Umbilical cord (tissue), 2 donors: ENCODE measurements at places on chromosomes 1 and 21. TPM values are rescaled to one million over a fixed set of nuclear protein-coding genes. Genes with fewer than 3 reads are reported as not detected.

DNA sequence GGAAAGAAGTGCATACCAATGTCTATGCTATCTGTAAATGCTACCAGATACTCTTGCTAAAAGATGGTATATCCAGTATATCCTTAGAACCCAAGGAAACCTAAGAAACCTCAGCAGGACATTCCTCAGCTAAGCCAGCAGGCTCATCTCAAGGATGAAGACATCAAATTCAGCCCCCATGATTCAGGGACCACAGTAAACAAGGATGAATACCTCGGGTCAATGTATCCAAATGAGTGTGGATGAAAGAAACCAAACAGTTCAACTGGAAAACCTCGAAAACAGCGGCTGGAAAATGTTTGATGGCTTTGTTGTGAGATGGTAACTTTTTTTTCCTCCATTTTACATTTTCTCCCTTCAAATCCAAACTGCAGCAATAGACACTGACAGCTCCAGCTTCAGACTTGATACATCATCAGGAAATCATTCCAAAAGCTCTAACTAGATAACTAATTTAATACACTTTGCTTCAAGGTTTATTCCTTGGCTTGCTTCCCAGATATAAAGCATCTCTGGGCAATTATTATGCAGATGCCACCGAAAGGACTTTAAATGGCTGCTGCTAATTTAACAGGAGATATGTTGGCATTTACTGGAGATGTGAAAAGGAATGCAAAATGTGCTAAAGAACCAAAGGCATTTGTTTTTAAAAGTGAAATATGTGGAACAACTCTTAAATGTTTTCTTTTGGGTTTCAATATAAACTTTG is 73.6 kb downstream of the SMYD2 start:
- peak; percentile 79 for DNase-seq

DNA sequence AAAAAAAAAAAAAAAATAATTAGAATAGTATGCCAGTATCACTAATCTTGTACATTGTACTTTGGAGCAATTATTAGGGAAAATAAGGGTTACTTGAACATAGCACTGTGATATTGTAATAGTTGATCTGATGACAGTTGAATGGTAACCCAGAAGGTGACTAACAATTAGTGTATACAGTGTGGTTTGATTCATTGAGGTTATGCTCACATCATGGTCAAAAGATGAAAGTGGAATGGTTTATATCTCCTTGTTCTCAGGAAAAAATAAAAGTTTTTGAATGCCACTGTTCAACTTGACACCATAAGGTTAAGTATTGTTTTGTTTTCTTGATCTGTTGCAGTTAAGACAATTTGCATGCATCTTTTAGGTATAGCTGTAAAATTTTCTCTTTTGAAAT is 87.0 kb downstream of the GPR52 start:
- no peak for DNase-seq

GRCh38 chr1:215530401-215530984 is 36.6 kb upstream of the KCTD3 start:
- DNase-seq = no peak

Gene AGBL4
- total RNA-seq = 3.1 TPM

Gene DENND2D
- 13.2 TPM for total RNA-seq

Gene ATXN7L2
- 0.24 TPM for total RNA-seq

DNA sequence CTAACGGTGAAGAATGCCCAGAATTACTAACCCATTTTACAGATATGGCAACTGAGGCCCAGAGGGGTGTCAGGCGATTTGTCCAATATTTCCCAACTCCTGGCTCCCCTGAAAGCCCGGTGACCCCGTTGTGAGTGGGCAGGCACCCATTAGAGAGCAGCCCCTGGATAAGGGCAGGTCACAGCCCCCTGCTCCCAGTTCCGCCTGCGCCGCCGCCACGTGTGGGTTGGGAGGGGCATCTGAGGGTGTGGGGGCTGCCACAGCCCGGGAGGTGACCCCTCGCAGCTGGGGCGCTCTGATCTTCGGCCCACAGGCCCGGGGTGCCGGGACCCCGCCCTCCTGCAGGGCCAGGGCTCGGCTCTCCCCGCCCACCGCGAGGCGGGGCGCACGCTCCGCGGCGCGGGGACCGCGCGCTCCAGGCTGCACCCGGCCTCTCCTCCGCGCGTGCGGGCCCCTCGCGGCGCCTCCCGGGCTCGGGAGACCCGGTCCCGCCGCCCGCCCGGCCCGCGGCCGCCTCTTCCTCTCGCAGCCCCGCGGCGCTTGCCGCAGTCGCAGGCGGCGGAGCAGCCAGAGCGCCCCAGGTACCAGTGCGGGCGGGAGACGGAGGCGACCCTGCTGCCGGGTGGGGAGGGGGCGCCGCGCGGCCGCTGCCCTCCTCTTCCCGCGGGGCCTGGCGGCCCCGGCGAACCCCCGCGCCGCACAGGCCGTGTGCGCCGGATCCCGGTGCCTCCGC is at the start of gene HTR6:
Gene HTR6, plus strand, starts transcription at position 423 of the 733 bp plus-strand sequence. CDS start 879 bp downstream, outside the sequence.
- DNase-seq = no peak

Gene CD1E
- total RNA-seq = 0.72 TPM

Gene CYP4Z1
- total RNA-seq = not detected

GRCh38 chr1:963301-963651 is 2.9 kb downstream of the KLHL17 start:
- DNase-seq = no peak

- no peak for DNase-seq
These were observed 53.8 kb upstream of the PPP2R5A start for GRCh38 chr1:212231372-212231771.

Gene OR10J1
- 6.7 TPM for total RNA-seq

Gene ARHGEF16
- total RNA-seq = not detected

DNA sequence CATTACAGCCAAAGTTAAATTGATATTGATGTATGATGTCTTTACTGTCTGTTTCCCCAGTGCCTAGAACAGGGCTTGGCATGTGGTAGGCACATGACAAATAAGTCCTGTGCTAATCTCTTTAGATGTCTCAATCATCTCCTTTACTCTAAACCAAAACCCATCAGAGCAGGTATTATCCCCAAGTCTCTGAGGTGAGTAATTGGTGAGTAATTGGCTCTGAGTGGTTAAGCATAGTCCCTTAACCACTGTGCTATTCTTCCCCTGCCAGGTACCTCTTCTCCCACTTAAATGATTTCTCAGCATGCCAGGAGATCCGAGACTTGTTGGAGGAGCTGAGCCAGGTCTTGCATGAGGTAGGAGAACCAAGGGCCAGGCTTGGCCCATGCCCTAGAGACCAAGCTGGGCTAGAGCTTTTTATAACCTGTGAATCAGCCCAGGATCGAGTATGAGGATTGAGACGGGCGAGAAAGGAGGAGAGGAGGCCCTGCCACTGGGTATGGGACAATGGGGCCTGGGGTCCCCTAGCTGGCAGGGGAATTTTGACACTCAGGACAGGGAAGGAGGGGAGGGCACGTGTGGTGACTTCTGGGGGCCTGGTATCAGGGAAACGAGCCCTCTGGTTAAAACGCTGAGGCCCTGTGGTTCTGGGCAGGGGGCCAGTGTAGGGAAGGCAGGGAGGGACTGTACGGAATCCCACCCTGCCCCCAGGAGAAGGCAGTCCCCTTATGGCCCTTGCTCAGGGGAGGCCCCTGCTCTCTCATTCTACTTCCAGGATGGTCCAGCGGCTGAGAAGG is 4.5 kb downstream of the CNKSR1 start:
- no peak for DNase-seq

- DNase-seq = no peak
These were observed 424.1 kb downstream of the CAMTA1 start for GRCh38 chr1:7209336-7209735.

Gene TEDDM1
- total RNA-seq = 4.6 TPM

DNA sequence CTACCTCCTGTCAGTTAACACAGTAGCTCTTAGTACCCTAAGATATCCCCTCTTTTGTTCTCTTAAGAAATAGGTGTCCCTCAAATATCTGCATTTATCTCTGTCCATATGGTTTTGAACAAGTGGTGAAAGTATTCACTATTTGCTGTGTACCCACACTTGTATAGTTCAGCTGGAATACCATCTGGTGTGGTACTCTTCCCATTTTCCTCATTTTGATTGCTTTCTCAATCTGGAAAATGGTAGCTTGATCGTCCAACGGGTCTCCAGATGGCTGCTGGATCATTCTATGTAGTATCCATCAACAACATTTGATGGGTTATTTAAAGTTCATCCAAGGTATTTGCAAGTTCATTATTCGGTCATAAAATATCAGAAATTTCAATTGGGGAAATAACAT is 100.3 kb upstream of the DPYD start:
- no peak for DNase-seq

DNA sequence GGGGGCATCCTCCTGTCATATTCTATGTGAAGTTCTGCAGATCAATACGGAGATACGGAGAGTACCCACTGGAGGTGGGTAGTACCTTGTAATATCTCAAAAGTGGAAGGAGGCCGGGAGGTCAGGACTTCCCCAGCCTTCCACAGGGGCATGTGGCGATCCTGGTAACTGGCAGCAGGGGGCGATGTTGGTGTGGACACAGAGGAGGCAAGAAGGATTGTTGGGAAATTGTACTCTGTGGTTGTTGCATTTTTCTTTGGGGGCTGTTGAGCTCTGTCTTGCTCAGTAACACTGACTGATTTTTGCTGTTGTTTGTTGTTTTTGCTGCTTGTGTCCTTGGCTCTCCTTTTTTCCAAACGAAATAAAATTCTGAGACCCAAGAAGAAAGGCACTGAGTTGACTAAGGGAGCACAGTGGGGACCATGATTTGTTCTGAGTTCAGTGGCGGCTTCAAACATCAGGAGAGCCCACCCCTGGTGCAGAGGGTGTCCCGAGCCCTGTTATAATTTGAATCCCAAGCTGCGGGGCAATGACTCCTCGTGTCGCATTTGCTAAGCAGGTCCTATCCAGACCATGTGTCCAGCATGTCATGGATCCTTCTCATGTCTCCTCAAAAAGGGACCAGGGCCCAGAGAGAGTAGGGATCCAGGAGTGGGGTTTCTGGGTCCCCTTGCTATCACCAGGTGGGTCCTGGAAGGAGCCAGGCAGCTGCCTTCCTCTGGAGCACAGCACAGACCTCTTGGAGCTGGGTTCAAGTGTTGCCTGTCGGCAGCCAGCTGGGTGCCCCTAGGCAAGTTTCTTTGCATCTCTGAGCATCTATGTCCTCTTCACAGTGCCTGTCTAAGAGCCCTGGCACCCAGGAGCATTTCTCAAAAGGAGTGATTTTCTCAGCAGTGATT is 22.8 kb downstream of the LHX4 start:
- peak; percentile 29 for DNase-seq
